CD4-positive, alpha-beta T cell treated with Interleukin-15 for 1 hour (primary cell): ENCODE measurements at places on chromosomes 7 and 10.

DNA sequence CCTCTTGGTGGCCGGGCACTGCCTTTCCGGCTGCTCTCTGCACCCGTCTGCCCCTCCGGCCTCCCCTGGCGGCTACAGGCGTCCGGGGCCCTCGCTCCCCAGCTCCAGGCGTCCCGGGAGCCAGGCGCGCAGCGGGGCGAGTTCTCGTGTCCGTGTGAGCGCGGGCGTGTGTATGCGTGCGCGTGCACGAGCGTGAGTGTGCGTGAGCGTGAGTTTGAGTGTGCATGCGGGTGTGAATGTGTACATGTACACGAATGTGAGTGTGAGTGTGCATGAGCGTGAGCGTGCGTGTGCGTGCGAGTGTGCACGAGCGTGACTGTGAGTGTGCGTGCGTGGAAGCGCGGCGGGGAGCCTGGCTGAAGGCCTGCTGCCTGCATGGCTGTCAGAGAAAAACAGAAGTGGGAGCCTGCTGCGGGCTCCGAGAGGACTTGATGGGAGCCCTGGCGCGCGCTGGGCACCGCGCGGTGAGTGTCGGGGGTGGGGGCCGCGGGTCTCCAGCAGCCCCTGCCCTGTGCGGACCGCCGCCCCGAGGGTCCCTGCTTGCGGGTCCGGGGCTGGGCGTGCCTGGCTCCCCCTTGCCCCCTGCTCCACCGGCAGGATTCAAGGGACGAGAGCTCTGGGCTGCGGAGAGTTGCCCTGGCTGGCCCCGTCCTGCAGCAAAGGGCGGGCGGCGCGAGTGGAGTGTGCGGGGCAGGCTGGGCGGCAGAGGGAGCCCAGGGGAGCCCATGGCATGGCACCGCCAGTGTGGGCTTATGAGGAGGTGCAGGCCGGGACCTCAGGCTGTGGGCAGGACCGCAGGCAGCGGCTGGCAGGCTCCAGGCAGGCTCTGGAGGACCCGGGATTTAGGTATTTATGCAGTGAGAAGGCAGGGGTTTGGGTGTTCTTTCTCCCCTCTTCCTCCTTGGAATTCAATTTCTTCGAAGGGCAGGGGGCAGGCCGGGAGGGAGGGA lies 75.8 kb upstream of the EN2 start:
- no peak for DNase-seq

GRCh38 chr7:48085942-48086341 lies 3.1 kb upstream of the UPP1 start:
- DNase-seq, result no peak

DNA sequence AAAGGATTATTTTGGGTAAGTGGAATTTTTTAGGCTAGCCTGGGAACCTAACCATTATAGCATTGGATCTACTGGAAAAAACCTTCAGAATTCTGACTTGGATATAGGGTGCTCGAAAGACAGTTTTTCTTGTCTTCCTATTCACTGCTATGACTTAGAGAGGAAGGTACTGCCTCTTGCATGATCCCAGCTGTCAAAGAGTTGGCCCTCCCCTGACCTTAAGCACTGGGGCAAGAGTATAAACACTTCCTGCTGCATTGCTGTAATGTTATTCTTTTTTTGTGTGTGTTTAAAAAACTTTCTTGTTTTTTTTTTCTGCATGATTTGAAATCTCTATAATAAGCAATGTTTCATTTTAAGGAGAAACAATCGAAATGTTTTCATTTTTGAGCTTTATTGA lies 113.0 kb downstream of the LRMDA start:
- no peak for DNase-seq

DNA sequence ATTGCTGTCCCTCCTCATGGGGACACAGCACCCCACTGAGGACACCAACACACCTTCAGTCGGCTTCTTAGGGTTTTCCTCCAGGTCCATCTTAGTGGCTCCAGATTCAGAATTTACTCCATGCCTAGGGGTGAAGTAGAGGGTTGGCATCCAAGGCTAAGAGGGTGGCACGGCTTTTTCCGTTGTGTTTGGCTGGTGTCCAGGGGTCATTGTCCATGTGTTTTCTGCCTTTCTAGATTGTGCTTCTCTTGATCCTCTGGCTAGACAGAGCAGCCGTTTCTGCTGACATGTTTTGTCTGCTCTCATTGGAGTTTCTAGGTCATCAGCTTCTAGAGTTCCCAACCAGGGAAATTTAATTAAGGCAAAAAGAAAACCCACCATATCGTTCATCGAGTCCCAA lies 291.6 kb upstream of the CELF2 start:
- no peak for DNase-seq

DNA sequence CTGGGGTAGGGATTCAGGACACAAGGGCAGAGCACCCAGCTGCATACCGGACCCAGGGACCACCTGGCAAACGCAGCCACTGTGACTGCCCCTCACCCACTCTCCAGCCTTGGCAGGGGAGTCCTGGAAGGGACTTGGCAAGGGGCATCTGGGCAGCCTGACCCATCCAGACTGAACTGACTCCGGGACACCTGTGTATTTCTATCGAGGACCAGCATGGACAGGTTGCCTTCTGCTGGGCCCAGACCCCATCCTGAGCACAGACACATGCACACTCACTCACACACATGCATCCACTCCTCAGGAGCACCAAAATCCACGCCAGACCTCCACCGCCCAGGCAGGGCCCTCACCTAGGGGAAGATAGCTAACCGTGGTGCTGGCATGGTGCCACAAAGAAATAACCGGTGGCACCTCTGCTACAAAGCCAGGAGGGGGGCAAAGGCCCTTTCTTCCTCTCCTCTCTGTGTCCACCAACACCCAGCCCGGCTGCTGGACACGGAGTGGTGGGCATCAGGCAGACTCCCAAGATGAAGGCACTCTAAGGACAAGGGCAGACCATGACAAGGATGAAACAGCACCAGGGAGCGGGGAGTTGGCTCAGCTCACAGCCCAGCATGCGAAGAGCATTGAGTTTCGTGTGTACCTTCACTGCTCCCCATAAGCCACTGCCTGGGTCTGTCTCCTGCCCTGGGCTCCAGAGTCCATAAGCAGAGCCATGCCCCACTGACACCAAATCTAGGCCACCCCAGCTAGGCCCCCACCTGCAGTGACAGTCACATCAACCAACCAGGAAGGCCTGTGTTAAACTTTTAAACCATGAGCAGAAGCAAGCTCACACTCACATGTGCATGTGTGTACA lies 35.3 kb downstream of the KCNH2 start:
- no peak for DNase-seq

GRCh38 chr10:91104193-91105041 lies 116.0 kb upstream of the PCGF5 start:
- DNase-seq, result no peak

DNA sequence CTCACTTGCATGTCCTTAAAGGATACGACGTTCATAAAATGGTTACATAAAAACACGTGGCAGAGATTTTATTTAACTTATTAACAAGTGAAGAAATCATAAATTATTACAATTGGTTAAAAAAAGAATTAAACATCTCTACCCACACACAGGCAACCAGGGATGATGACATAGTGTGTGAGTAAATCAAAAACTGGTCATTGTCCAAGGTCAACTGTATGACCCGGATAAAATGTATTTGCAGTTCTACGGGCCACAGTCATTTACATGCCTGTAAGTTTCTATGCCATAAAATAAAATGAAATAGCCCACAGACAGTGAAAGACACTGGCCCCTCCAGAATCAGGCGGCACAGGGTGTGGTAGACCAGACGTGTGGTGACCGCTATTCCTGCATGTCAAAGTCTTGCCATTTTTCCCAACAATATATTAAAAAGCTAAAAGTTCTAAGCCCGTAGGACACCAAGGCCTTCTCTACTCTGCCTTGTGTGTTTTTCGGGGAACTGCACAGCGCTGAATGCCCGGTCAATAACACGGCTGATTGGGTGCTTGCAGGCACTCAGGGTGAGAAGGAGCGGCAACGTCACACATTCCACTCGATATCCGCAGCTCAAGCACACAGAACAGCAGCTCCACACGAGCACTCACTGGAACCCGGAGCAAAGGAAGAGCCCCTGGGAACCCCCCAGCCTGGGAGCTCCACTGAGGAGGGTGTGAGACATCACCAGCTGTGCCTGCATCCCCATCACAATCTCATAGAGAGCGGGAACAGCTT lies 143.3 kb upstream of the PPP2R2D start:
- DNase-seq, result no peak

GRCh38 chr10:121373411-121373810 lies 224.8 kb downstream of the FGFR2 start:
- DNase-seq, result no peak

DNA sequence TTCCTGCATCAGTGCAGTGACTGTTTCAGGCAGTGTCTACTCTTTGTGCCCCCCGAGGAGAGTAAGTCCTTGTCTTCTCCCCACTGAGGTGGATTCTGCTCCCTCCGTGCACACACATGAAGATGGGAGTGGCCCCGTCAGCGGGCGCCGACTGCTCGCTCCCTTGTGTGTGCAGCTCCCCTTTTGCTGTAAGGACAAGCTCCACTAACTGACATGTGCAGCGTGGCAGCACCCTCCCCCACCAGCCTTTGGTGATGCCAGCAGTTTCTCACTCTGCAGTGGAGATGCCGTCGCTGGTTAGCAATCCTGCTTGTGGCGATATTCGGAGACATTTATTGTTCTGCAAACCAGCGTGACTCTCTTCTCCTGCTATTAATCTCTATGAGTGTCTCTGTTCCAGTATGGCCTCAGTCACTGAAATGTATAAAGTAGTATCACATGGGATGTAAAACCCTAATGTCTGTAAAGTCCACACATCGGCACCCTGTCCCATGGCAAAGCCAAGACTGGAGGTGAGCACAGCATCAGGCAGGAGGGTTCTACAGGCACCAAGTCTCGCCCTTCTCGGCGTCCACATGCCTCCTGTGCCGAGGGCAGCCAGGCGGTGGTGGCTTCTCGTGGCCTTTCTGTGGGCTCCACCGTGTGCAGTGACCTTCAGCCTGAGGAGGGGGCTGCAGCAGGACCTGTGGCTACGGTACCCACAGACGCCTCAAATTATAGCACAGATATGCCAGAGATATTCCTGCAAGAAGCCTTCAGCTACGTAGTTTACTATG lies 202.7 kb downstream of the EBF3 start:
- no peak for DNase-seq

DNA sequence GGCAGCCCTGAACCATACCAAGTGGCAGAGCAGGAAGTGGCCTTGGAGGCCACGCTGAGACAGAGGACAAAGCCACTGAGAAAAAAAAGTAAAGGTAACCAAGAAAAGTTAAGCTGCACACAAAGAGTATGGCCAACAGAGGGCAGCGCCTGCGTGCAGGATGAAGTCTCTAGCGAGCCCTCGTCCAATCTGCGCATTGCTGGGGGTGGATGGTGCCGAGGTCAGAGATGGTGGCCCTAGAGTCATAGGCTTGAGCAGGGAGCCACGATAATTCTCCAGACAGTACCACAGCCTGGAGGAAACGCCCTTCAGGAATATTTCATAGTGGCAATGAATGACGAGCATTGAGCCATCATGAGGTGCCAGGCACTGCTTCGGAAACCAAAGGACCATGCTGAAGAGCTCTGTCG lies 9.7 kb downstream of the ATP6V0E2 start:
- peak; percentile 53 for DNase-seq

- DNase-seq, result no peak
Measured at GRCh38 chr7:12769444-12769843, 82.0 kb downstream of the ARL4A start.

- DNase-seq, result peak; percentile 43
Measured at GRCh38 chr10:30059209-30060107, at the start of gene JCAD. JCAD (minus strand) TSS chr10:30059586; CDS start chr10:30047812, 11,774 bp downstream.

- no peak for DNase-seq
Measured at GRCh38 chr7:93044147-93044810, 73.5 kb downstream of the SAMD9 start.

DNA sequence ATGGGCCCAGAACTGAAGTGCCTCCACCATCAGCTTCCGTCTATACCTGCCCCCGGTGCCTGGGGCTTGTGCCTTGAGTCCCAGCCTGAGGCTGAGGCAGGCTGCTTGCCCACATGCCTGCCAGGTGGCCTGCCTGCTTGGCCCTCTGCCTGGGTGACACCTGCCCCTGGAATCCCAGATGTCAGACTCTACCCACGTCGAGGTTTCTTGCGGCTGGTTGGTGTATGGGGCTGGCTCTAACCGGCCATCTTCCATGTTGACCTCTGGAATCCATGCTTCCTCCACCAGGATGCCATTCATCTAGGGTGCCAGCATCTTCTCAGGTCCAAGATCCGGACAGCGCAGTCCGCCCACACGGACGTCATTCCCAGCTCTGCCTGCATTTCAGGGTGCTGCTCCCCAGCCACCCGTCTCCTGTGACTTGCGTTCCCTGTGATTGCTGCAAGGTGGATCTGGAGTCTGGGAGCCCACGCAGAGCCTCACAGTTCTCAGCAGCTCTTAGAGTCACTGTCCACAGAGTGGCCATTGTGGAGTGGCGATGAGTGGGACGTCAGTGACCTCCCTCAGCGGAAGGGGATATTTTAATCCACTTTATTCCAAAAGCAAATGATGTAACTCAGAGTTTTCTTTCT lies 298.1 kb downstream of the TCERG1L start:
- no peak for DNase-seq

DNA sequence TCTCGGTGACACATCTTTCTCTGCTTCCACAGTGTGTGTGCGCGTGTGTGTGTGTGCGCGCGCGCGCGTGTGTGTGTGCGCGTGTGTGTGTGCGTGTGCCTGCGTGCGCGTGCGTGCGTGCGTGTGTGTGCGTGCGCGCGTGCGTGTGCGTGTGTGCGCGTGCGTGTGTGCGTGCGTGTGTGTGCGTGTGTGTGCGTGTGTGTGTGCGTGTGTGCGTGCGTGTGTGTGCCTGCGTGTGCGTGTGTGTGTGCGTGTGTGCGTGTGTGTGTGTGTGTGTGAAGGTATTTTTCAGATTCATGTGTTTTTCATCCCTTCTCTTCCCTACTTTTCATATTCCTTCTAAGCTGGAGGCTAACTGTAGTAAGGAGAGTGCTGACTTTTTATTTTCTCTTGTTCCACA lies 148.4 kb downstream of the CREB5 start:
- no peak for DNase-seq
